ENCODE measurements at places on chromosomes 4 and X.
A peak's percentile ranks its signal among the peaks of the same experiment; 100 is the strongest.

DNA sequence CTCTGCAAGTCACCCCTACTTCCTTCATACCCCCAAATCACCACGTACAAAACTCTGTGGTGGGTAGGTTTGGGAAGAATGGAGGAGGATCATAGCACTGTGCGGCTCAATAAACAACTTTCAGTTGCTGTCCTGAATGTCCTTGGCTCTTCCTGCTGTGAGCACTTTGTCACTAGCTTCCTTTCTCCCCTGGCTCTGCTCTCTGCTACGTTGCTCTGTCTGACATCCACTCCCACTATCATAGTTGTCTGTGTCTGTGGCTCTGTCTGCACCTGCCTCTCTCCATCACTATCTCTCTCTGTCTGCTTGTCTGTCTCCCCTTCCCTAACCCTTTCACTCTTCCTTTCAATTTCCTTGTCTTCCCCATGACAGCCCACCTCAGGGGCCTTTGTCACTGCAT lies 21.2 kb upstream of the SMPX start:
- no peak for DNase-seq

DNA sequence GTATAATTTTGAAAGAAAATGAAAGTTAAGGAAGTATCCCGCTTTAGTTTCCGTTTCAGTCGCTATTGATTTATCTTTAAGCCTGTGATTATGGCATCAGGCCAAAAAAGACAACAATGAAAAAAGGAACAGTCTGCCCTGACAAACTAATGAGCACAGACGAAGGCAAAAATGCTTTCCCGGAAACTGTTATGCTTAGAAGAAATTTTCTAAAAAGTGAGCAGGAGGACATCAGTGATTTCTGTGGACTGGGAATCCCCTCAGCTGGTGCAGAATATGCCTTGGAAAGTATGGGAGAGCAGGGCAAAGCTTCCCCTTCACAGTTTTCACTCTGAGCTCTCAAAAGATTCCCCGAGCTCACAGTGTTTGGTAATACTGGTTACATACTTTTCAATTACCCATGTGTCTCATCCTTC lies 5.1 kb upstream of the CXCL10 start:
- DNase-seq, result no peak

- no peak for DNase-seq
Measured at GRCh38 chr4:39353478-39354253, 12.5 kb downstream of the RFC1 start.

DNA sequence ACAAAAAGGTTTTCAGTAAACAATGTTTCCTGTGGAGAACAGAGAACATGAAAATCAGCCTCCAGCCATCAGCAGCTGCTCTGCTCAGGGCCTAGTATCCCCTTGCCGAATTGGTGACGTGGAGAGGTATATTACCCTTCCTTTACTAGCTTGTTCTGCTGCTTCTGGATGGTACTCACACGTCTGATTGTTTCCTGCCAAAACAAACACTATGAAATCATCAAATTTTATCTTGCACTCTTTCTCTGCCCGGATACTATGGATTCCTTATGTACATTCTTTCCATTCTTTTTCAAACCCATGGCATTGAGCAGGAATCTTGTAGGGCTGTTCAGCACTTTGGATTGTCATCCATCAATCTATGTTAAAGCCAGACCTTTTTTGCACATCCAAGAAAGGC lies 18.8 kb upstream of the METAP1 start:
- no peak for DNase-seq

- DNase-seq, result no peak
Measured at GRCh38 chr4:3213106-3213425, 35.9 kb upstream of the MSANTD1 start.

GRCh38 chr4:175714686-175715085 lies 97.4 kb downstream of the GPM6A start:
- DNase-seq, result no peak

- peak; percentile 34 for DNase-seq
Measured at GRCh38 chr4:76306882-76307659, 538 bp downstream of the STBD1 start.

DNA sequence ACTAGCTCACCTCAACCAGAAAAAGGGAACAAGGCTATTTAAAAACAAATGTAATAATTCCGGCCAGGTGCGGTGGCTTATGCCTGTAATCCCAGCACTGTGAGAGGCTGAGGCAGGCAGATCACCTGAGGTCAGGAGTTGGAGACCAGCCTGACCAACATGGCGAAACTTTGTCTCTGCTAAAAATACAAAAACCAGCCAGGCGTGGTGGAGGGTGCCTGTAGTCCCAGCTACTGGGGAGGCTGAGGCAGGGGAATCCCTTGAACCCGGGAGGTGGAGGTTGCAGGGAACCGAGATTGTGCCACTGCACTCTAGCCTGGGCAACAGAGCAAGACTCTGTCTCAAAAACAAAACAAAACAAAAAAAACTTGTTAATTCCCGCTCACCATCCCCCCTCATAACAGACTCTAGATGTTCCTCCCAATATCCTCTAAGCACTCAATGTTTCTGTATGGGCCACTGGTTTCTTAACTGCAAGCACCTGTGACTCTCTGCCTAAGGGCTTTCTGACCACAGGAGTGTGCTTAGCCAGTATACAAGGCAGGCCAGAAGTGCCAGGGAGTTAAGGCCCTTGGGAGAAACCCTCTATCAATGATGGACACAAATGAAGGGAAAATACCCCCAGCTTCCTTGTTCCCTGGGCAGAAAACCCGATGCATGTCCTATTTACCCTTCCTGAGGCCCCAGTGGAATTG lies 21.0 kb upstream of the THOC2 start:
- no peak for DNase-seq

GRCh38 chr4:108107101-108107500 lies 61.6 kb downstream of the LEF1 start:
- no peak for DNase-seq

- DNase-seq, result no peak
Measured at GRCh38 chr4:42167709-42168108, 15.3 kb upstream of the BEND4 start.

- DNase-seq, result no peak
Measured at GRCh38 chr4:89295415-89295927, 12.1 kb downstream of the GPRIN3 start.

GRCh38 chr4:52550186-52550585 lies 108.9 kb downstream of the USP46 start:
- DNase-seq, result no peak

DNA sequence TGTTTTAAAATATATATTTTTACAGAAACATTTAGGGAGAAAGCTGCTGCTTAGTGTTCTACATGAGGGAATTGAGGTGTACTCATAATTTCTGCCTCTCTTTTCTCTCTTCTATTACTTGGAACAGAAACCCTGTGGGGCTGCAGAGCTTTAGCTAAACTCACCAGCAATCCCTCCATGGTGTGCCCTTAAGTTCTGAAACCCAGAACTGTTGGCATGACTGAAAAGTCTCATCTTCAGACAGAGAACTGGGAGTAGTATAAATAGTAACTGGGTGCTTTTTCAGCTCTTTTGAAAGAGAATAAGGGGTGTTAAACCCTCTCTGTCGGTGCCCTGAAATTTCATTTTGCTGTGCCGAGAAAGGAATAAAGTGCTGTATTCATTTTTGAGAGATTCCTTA lies 294.9 kb upstream of the BOD1L1 start:
- no peak for DNase-seq

- DNase-seq, result no peak
Measured at GRCh38 chrX:49977319-49978090, 55.1 kb downstream of the CLCN5 start.

GRCh38 chrX:129262912-129263311 lies 260.4 kb downstream of the SMARCA1 start:
- DNase-seq, result no peak

DNA sequence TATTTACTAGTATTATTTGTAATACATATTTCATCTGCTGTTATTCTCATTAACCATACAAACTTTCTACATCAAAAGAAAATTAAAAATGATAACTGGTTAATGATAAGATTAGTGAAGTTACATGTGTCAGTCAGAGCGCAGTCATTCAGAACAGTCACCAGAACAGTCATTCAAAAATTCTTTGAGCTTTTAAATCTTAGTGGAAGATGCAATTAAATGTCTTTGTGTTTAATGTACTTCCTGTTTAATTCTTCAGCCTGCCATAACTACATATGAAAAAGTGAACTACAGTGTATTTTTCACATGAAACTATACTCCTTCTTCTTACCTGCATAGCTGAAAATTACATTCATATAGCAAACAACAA lies 179.7 kb upstream of the NDST4 start:
- DNase-seq, result no peak

- DNase-seq, result no peak
Measured at GRCh38 chrX:148422526-148422925, 77.9 kb upstream of the AFF2 start.

DNA sequence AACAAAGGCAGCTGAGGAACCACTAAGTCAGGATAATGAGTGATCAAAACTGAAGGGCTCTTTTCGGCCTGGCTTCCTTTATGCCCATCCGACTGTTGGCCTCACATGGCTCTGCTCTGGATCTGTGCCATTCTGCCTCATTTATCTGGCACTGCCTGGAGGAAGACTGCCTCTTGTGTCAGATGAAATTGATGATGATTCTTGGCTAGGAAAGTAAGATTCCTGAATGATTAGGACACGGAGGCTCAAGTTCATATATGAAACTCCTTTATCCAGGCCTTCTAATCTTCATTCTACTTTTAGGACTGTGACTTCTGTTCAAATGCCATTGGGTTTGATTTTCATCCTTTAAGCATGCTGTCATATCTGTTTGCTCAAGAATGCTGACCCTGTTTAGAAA lies 475.4 kb upstream of the RPS6KA3 start:
- no peak for DNase-seq

DNA sequence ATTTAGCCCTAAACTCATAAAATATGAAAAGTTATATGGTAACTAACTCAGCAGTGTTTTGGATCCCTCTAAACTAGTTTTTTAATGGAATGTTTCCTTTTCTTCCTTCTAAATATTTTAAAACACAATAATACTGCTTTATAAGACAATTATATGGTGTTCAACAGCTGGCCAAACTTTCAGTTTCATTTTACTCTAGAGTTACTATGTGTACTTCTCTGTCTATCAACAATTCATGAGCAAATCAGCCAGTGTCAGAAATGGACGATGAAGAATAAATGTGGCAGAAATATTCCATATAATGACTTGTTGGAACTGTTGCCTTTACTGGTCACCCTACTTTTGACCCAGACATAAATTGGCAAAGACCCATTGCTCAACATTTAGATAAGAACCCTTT lies 64.8 kb upstream of the CXXC4 start:
- DNase-seq, result no peak

DNA sequence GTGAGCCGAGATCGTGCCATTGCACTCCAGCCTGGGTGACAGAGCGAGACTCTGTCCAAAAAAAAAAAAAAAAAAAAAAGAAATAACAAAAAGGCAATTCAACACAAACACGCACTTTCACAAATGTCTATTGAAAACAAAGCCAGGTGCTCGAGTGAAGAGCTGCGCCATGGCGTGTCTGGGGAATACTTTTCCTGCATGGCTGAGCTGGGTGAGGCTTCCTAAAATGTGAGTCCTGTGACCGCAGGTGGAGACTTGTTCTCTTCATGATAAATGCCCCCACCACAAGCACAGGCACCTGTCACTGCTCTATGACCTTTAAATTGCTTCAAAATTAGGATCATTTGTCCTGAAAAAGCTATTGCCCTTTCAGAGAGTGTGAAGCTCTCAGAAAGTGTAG lies 4.0 kb upstream of the ABLIM2 start:
- DNase-seq, result no peak

GRCh38 chrX:140766024-140766611 lies 56.6 kb downstream of the LINC00632 start:
- DNase-seq, result peak; percentile 28

DNA sequence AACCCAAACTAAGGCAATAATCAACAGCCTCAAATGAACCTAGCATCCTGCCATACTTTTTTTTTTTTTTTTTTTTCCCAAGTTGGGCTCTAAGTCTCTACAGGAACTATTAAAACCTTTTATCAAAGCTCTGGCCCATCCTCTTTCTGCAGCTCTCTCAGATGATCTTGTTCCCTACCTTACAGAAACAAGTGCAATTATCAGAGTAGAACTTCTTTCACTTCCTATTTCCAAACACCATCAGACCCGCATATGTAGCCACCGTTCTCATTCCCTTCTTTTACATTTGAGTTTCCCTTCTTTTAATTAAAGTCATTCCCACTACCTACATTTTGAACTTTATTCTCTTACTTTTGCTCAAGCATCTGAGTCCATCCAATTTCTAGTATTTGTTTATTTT lies 690.6 kb downstream of the DMD start:
- DNase-seq, result no peak

GRCh38 chr4:98921292-98921691 lies 7.6 kb downstream of the EIF4E start:
- no peak for DNase-seq

GRCh38 chr4:168279556-168279955 lies 39.0 kb downstream of the DDX60 start:
- no peak for DNase-seq

GRCh38 chrX:12463052-12463451 lies 324.8 kb downstream of the FRMPD4 start:
- DNase-seq, result no peak
